ENCODE measurements at places on chromosomes 4 and X. TPM values are rescaled to one million over a fixed set of nuclear protein-coding genes. Genes with fewer than 3 reads are reported as not detected.

GRCh38 chr4:23614284-23614892 is 275.5 kb downstream of the PPARGC1A start:
- H3K36me3 ChIP-seq = no peaks in the 10 kb centered on the region
- no peaks in the 10 kb centered on the region for H3K4me1 ChIP-seq
- H3K4me3 ChIP-seq = no peak overlapping the region
- H3K27me3 ChIP-seq = no peaks in the 10 kb centered on the region

Gene CDKL5
- 14.5 TPM for total RNA-seq

GRCh38 chrX:37905436-37906147 is 58.2 kb upstream of the DYNLT3 start:
- H3K4me1 ChIP-seq = no peaks in the 10 kb centered on the region
- no peaks in the 10 kb centered on the region for H3K36me3 ChIP-seq
- DNase-seq = no peak
- no peak overlapping the region for H3K4me3 ChIP-seq
- H3K27ac ChIP-seq = no peak overlapping the region

GRCh38 chr4:54440394-54441136 is 211.5 kb downstream of the PDGFRA start:
- no peaks in the 10 kb centered on the region for H3K36me3 ChIP-seq
- no peak overlapping the region for H3K4me3 ChIP-seq
- no peak overlapping the region for H3K27ac ChIP-seq
- DNase-seq = no peak
- H3K4me1 ChIP-seq = no peaks in the 10 kb centered on the region
- H3K27me3 ChIP-seq = no peaks in the 10 kb centered on the region

DNA sequence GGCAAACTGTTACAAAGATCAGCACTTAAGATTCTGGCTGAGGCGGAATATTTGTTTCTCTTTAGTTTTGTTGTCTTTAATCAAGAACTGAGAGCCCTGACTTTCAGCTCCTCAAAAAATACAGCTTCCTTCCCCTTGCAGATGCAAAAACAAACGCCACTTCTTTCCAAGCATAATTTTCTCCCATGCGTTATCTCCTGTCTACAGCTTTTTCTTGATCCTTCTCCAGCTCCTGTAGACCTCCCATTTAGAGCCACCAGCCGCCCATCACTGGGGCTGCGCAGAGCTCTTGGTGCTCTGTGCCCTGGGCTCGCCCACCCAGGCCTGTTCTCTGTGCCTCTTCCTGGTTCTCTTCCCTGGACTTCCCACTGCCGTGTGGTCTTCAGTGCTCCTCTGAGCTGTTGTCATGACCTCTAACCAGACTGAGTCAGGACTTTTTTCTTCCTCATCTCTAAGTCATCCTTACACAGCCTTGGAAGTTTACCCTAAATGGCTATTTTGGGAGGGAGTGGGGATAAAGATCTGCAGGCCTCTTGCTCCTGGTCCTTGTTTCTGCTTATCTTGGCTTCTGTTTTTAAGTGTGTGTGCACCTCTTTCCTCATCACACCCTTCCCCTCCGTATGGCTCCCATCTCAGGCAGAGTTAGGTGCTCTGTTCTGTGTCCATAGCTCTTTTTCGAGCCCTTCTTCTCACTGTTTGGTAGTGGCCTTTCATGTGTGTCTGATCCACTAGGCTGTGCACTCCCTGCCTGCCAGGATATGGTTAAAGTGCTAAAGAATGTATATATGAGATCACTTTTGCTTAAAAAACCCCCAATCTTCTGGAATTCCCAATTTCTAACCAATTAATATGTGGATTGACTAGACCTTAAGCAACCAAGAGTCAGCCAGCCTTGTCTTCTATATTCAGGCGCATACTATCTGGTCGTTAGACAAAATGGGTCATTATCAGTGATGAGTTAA is 122.5 kb downstream of the PTTG2 start:
- H3K27me3 ChIP-seq = no peaks in the 10 kb centered on the region
- no peak overlapping the region for H3K4me3 ChIP-seq
- DNase-seq = no peak
- H3K27ac ChIP-seq = peak overlapping the region; percentile 64
- peaks cover 8% of the 10 kb centered on the region for H3K4me1 ChIP-seq

DNA sequence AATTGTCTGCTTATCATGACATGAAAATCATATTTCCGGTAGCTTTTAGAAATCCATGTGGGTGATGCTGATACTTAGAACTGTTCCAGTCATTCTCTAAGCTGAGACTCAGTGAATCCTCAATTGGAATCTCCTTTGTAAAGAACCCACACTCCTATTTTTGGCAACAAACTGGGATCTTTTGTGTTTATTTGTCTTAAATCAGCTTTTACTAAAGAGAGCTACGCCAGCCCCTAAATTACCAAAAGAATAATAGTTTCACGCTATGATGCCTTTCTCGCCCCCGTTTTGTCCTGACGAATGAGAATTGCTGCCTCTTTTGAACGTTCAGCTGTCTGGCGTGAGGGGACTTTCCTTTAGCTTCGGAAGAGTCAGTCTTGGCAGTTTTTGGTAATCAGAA is 195.9 kb downstream of the SHOX start:
- no peaks in the 10 kb centered on the region for H3K27me3 ChIP-seq
- H3K36me3 ChIP-seq = no peaks in the 10 kb centered on the region
- no peak for DNase-seq
- H3K27ac ChIP-seq = no peak overlapping the region
- no peak overlapping the region for H3K4me3 ChIP-seq

Gene TBX22
- total RNA-seq = 46.5 TPM

Gene UGT2B28
- total RNA-seq = not detected
